DMS 273 treated with DMSO at 0.1 percent for 48 hours (cell line): ENCODE measurements at places on chromosomes 1 and 21.

- DNase-seq: no peak
Measured at GRCh38 chr1:32755098-32755809, 52.7 kb upstream of the SYNC start.

DNA sequence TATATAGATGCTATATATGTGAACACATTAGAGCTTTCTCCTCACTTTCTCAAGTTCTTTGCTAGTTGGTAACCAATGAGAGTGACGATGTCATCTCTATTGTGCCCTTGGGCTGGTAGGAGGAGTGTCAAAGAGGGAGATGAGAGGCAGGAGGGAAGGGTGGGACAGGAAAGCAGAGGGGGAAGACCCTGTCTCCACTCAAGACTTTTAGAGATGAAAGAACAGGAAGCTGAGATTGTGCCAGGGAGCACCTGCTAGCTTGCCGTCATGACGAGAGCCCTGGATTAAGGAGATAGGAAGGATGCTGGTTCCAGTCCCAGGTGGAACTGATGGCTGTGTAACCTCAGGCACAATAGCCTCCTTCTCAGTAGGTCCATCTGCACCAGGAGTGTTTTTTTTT is 16.7 kb downstream of the CNR2 start:
- no peak for DNase-seq

DNA sequence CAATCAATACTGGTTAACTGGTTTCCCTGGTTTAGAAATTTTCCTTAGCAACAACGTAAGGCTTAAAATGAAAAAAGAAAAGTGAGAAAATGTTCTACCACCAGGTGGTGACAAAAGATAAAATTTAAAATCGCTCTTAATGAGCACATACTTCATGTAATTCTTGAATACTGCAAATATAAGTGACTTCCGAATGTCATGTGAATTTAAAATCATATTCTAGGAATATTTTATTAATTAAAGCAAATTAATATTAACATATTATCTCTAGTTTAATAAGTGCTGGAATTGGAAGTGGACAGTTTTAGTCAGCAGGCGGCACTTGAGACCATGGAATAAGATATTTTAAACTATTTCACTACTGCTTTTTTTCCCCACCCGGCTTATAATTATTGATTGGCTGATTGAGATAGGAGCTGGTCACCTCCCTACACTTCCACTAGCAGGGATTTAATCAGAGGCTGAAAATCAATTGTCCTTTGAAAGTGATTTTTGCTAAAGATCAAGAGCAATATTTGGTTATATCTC is 5.0 kb upstream of the ADAMTS1 start:
- DNase-seq: peak; percentile 14

GRCh38 chr21:44437696-44438431 is 17.4 kb upstream of the LRRC3 start:
- DNase-seq: no peak

- no peak for DNase-seq
Measured at GRCh38 chr1:5108740-5109139, 454.3 kb downstream of the AJAP1 start.

- no peak for DNase-seq
Measured at GRCh38 chr1:210330279-210330866, 1.7 kb downstream of the HHAT start.

- DNase-seq: no peak
Measured at GRCh38 chr1:33626801-33627200, 154.4 kb downstream of the ZSCAN20 start.

GRCh38 chr1:17109892-17110554 is 9.2 kb downstream of the PADI2 start:
- no peak for DNase-seq

DNA sequence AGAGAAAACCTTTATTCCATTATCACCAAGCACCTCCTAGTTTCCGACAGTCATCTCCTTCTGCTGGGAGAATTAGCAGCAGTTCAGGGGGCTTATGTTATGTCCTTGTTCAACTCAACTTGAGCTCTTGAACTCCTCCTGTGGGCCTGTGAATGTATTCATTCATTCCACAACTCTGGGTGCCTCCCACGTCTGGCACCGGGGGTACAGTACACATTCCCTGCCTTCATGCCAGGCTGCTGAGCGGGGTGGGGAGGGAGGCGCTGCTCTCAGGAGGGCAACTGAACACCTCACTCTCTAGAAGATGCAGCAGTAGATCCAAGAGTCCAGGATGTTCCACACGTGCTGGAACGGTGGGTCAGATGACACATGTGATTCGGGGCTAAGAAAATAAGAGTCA is 4.3 kb upstream of the MX2 start:
- DNase-seq: no peak

GRCh38 chr21:38311765-38312164 is 55.0 kb downstream of the KCNJ15 start:
- no peak for DNase-seq

DNA sequence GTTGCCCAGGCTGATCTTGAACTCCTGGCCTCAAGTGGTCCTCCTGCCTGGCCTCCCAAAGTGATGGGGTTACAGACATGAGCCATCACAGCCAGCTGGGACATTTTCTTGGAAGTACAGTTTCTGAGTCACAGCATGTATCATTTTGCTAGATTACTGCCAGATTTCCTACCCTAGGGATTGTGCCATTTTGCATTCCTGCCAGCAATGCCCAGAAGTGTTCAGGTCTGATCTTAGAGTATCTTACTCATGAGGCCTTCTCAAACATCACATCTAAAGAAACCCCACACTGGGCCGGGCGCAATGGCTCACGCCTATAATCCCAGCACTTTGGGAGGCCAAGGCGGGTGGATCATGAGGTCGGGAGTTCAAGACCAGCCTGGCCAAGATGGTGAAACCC is 10.2 kb downstream of the BMP8A start:
- DNase-seq: no peak
